IMR-90 (cell line): ENCODE measurements at places on chromosomes 1 and 21. TPM values are rescaled to one million over a fixed set of nuclear protein-coding genes. Genes with fewer than 3 reads are reported as not detected.

Gene CCSAP
- 3.8 and 9.7 TPM in 2 replicates for total RNA-seq

DNA sequence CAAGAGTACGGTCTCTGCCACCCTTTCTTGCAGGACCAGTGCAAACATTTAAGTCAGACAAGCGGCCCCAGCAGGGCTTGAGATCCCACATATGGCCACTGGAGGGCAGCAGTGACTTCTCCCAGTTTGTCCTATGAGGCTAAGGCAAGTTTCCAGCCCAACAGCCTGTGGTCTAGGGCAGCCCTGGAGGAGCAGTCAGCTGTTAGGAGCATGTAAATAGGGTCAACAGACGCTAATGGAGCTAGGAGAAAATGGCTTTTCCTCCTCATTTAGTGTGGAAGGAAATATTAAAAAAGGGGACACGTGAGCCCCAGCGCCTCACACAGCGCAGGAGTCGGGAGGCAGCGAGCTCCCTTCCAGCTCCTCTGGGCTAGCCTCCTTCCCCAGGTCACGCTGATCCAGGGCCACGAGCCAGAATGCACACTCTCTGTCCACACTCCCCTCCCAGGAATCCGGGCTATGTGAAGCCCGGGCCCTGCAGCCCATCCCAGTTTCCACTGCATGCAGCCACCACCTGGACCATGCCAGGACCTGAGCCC lies 95.6 kb downstream of the LAMC2 start:
- no peaks in the 10 kb centered on the region for H3K27me3 ChIP-seq
- peak; percentile 93 for DNase-seq
- peaks cover 26% of the 10 kb centered on the region for H3K4me1 ChIP-seq
- H3K27ac ChIP-seq, result no peak overlapping the region

DNA sequence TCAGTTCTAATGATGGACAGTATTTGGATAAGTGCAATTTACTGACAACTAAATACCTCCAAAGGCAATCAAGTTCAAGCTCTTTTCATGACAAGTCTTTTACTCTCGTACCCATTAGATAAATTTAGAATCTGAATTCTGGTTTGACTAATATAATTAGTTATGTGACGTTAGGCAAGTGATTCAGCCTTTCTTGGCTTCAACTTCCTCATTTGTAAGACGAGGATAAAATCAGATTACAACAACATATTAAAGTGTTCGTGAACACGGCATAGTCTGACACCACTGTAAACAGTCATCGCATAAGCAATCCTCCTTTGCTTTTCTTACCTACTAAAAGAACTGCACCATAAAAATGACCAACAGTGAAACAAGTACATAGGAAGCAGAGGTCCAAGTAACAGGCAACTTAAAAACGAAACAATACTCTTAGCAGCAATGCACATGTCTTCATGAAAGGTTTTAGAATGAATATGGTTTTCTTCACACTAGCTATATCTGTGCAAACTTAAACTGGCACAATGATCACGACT lies 25.7 kb downstream of the COA6 start:
- no peaks in the 10 kb centered on the region for H3K4me1 ChIP-seq
- no peak overlapping the region for H3K27ac ChIP-seq
- no peaks in the 10 kb centered on the region for H3K27me3 ChIP-seq
- DNase-seq, result peak; percentile 58

GRCh38 chr1:185377831-185378230 lies 60.8 kb upstream of the IVNS1ABP start:
- H3K4me3 ChIP-seq, result no peak overlapping the region
- no peaks in the 10 kb centered on the region for H3K36me3 ChIP-seq
- H3K4me1 ChIP-seq, result peaks cover 8% of the 10 kb centered on the region; the same call in 1 of the 2 replicates

DNA sequence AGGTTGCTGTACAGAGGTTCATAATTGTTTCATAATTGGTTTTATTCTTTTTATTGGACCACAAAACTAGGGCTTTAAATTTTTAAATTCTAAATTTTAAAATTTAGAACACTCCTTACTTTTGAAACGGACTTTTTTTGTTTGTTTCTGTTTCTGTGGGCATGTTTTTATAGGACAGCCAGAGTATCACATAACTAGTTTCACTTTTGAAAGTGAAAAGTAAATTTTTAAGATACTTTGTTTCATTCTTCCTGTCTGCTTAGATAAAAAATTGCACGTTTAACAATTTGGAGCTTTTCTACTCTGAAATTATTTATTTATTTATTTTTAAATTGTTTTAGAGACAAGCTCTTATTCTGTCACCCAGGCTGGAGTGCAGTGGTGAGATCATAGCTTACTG lies 29.7 kb downstream of the MDM4 start:
- H3K27ac ChIP-seq, result no peak overlapping the region
- H3K4me1 ChIP-seq, result no peaks in the 10 kb centered on the region
- peaks cover 34% of the 10 kb centered on the region for H3K36me3 ChIP-seq
- no peak overlapping the region for H3K4me3 ChIP-seq

DNA sequence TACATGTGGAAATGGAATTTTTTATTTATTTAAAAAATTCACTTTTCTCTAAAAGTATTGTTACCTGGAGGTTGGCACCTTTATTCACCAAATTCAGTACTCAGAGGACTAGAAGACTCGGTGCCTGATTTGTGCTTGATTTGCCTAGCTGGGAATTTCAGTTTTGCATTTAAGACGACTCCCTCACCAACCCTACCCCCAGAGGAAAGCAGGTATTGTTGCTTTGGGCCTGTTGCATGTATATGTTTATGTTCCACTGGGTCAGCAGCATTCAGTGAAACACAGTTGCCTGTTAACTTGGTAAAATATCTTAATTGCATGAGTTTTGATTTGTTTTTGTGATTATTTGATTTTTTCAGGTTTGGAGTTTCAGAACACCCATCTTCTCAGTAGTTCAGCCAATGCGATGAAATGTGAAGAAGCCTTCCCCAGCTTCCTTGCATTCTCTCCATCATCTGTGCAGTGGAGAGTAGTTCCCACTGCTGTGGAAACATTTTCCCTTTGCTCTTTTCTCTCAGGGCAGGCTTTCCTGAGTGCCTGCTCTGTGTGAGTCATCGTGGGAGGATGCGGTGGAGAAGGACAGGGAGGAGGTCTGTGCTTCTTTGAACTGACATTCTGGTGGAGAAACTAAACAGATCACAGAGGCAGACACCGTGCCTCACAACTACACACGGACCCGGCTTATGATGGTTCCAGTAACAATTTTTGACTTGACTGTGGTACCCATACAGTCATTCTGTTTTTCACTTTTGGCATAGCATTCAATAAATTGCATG lies 6.4 kb downstream of the ADARB1 start:
- DNase-seq, result peak; percentile 66
- H3K27me3 ChIP-seq, result no peaks in the 10 kb centered on the region

Gene CROCC
- 7.2 and 7.5 TPM in 2 replicates for total RNA-seq

Gene MSH4
- under 0.01 TPM in 2 replicates for total RNA-seq

DNA sequence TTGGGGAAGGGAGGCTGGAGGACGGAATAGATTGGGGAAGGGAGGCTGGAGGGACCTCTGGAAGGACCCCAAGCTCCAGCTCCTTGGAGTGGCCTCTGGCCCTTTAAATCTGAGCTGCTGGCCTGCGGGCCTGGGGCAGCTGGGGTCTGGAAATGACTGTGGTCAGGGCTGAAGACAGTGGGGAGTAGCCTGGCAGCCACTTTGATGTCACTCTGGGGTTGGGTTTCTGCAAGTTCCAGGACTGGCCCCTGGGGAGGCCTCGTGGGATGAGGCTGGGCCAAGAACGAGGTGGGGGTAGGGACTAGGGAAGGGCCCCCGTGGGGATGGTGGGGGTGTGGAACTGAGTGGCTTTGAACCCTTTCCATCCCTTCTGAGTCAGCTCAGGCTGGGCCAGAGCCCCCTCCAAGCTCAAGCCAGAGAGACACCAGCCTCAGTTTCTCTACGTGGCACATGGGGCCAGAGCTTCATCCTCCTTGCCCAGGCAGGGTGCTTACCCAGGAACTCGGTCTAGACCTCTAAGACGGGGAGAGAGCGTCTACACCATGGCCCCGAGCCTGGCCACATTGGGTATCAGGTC lies 59.7 kb downstream of the ALPL start:
- H3K4me3 ChIP-seq, result no peak overlapping the region
- peaks cover 16% of the 10 kb centered on the region for H3K4me1 ChIP-seq

DNA sequence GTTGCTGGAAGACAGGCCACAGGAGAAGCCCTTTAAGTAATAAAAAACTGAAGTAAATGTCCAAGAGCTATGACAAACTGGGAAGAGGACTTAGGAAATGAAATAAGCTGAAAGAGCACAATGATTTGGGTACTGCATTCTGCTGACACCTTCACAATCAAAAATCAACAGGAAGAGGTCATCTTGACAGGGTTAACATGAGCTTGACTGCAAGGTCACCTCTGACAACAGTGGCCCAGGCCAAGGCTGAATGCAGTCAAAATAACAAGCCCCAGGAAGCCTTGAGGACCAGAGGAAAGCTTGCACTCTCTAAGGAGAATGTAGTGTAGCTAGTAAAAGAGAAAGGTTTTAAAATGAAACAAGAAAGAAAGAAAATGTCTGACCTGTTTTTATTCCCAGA lies 179.3 kb downstream of the SEC16B start:
- no peak for DNase-seq
- H3K36me3 ChIP-seq, result no peaks in the 10 kb centered on the region
- no peaks in the 10 kb centered on the region for H3K4me1 ChIP-seq

DNA sequence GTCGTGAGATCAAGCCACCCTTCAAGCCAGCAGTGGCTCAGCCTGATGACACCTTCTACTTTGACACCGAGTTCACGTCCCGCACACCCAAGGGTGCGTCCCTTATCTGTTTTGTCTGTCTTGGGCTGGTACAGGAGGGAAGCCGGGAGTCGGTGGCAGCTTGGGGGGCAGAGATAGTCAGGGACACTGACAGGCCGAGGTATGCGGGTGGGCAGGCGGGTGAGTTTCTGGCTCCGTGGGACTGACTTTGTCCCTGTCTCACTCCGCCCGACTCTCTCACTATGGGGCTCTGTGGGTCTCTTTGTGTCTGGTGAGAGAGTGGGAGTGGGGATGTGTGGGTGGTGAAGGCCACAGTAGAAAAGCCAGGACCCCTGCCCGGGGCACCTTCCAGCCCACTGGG lies 27.4 kb downstream of the RPS6KA1 start:
- no peaks in the 10 kb centered on the region for H3K27me3 ChIP-seq
- H3K27ac ChIP-seq, result no peak overlapping the region
- H3K4me3 ChIP-seq, result no peak overlapping the region
